Smooth muscle cell of trachea (primary cell): ENCODE measurements at places on chromosomes 3 and 15. TPM values are rescaled to one million over a fixed set of nuclear protein-coding genes. Genes with fewer than 3 reads are reported as not detected.

SYNPR gene
- total RNA-seq, result not detected in 2 replicates

IMPG2 gene
- 0.29 and 0.33 TPM in 2 replicates for total RNA-seq

STRA6 gene
- total RNA-seq, result 0.29 and 0.83 TPM in 2 replicates

RTP3 gene
- total RNA-seq, result not detected in 2 replicates

GOLGA8S gene
- under 0.01 and 0.15 TPM in 2 replicates for total RNA-seq

KIF9 gene
- 1.3 and 1.8 TPM in 2 replicates for total RNA-seq

SENP8 gene
- total RNA-seq, result 3.3 and 4.4 TPM in 2 replicates

ANAPC13 gene
- total RNA-seq, result 115 and 119 TPM in 2 replicates

CADM2 gene
- total RNA-seq, result 0.15 and 0.17 TPM in 2 replicates

TERC gene
- total RNA-seq, result 254 and 264 TPM in 2 replicates

C3orf85 gene
- total RNA-seq, result not detected in 2 replicates

UQCRC1 gene
- 358 and 469 TPM in 2 replicates for total RNA-seq

EFCC1 gene
- not detected in 2 replicates for total RNA-seq

PLCL2 gene
- 19.8 and 20.5 TPM in 2 replicates for total RNA-seq

ACKR4 gene
- 32.6 and 33.6 TPM in 2 replicates for total RNA-seq

SLC22A13 gene
- 0.73 and 1.2 TPM in 2 replicates for total RNA-seq

MASP1 gene
- total RNA-seq, result 33.2 and 178 TPM in 2 replicates

TRH gene
- not detected in 2 replicates for total RNA-seq

CCR8 gene
- not detected in 2 replicates for total RNA-seq

ACAD9 gene
- total RNA-seq, result 45.8 and 59.5 TPM in 2 replicates

THAP10 gene
- 2.5 and 3.3 TPM in 2 replicates for total RNA-seq

SV2B gene
- not detected in 2 replicates for total RNA-seq

NPAP1 gene
- total RNA-seq, result not detected in 2 replicates

GREM1 gene
- total RNA-seq, result 141 and 1,212 TPM in 2 replicates

LRRC58 gene
- 25.3 and 32.6 TPM in 2 replicates for total RNA-seq

CFAP44 gene
- 3.1 and 5.5 TPM in 2 replicates for total RNA-seq

PDHB gene
- 54.9 and 127 TPM in 2 replicates for total RNA-seq

COL8A1 gene
- 45.4 and 72.6 TPM in 2 replicates for total RNA-seq

GOLGA6B gene
- not detected in 2 replicates for total RNA-seq

PRKCD gene
- 3.6 and 7.3 TPM in 2 replicates for total RNA-seq

OR5H1 gene
- total RNA-seq, result not detected in 2 replicates

CEP97 gene
- 8.6 and 19.2 TPM in 2 replicates for total RNA-seq

KNL1 gene
- total RNA-seq, result 1.2 and 28.2 TPM in 2 replicates
